AG10803 (cell line): ENCODE measurements at places on chromosomes 2 and 18.

- peak; percentile 8 for DNase-seq
These were observed 33.1 kb downstream of the FAM171B start for GRCh38 chr2:186726938-186727337.

- no peak for DNase-seq
These were observed 170.8 kb downstream of the DDX1 start for GRCh38 chr2:15762449-15762848.

DNA sequence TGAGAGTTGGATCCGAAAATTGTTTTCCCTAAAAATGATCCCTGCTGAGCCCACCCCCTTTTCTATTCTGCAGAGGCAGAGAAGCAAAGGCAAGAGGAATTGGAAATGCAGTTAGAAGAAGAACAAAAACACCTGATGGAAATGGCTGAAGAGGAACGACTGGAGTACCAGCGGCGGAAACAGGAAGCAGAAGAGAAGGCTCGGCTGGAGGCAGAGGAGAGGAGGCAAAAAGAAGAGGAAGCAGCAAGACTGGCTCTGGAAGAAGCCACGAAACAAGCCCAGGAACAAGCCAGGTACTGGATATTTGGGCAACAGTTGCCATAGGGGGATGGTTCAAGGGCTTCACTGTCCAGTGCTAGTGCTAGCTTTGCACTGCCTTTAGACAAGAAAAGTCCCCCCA is 41.7 kb downstream of the SUMO1 start:
- no peak for DNase-seq

DNA sequence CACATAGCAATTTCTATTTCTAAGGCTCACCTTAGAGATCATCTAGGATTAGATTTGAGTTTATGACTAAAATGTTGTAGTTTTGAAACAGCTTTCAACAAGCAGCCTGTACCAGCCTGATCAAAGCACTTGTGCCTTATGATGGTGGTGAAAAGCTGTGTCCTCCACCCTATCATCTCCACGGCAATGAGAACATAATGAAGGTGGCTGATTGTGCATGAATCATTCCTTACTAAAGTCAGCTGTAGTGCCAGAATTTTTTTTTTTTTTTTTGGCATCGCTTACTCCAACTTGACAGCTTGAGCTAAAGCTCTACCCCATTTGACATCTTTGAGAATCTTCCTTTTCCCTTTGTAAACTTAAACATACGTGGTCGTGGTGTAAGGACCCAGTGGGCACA is 86.0 kb downstream of the DCC start:
- DNase-seq = no peak

GRCh38 chr2:102520009-102520408 is 47.0 kb downstream of the SLC9A4 start:
- peak; percentile 4 for DNase-seq

DNA sequence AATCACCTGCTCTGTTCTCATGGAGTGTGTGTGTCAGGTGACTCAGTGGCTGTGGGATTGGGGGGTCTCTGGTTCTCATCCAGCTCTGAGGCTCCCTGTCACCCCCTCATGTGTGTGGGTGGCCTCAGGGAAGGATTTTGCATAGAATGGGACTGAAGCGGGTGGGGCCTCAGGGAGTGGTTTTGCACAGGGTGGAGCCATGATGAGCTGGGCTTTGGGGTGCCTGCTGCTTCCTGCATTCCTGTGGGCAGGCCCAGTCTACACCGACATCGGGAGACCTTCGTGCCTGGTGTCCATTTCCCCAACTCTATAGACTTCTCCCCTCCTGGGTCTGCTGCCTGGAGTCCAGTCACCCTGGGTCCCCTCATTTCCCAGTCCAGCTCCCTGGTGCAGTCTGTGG is 59.7 kb downstream of the VAPA start:
- DNase-seq = no peak

GRCh38 chr18:32911660-32912284 is 138.9 kb upstream of the KLHL14 start:
- DNase-seq = peak; percentile 37

DNA sequence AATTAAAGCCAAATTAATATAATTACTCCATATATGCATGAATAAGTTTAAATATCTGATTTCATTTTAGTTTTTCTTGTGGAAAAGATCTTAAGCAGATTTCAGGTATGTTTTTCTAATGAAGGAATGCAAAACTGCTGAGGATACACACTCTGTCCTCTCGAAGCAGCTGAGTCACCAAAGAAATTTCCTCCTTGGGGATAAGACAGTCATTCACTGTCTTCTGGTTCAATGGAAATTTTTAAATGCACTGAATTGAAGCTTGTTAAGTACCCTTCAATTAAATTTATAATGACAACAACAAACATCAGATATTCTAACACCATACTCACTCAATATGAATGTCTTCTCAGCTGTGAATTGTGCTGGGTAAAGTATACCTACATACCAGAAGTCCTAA is 101.5 kb upstream of the DNER start:
- DNase-seq = peak; percentile 30

GRCh38 chr2:77007686-77008085 is 514.5 kb downstream of the LRRTM4 start:
- no peak for DNase-seq

- DNase-seq = no peak
These were observed 109.9 kb upstream of the COPS8 start for GRCh38 chr2:236975766-236976165.

GRCh38 chr2:173149491-173149890 is 73.8 kb downstream of the MAP3K20 start:
- DNase-seq = no peak

- no peak for DNase-seq
These were observed 67.0 kb downstream of the SOCS6 start for GRCh38 chr18:70355620-70356385.

GRCh38 chr2:21519821-21520220 is 396.1 kb downstream of the TDRD15 start:
- no peak for DNase-seq

DNA sequence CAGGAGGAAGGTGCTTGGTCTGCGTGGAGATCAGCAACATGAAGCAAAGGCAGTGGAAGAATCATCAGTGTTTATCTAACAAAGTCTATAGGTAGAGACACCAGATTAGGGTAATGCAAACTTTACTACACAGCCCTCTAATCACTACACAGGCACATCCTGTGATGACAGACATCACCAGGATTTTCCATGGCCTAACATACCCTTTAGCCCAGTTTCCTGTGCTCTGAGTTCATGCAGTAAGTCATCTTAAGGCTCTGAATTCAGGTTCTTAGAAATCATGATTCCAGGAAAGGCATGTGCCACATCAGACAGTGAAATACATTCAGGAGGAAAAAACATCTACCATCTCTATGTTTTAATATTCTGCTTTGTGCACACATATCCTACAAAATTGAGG is 708.5 kb upstream of the SLC8A1 start:
- no peak for DNase-seq

DNA sequence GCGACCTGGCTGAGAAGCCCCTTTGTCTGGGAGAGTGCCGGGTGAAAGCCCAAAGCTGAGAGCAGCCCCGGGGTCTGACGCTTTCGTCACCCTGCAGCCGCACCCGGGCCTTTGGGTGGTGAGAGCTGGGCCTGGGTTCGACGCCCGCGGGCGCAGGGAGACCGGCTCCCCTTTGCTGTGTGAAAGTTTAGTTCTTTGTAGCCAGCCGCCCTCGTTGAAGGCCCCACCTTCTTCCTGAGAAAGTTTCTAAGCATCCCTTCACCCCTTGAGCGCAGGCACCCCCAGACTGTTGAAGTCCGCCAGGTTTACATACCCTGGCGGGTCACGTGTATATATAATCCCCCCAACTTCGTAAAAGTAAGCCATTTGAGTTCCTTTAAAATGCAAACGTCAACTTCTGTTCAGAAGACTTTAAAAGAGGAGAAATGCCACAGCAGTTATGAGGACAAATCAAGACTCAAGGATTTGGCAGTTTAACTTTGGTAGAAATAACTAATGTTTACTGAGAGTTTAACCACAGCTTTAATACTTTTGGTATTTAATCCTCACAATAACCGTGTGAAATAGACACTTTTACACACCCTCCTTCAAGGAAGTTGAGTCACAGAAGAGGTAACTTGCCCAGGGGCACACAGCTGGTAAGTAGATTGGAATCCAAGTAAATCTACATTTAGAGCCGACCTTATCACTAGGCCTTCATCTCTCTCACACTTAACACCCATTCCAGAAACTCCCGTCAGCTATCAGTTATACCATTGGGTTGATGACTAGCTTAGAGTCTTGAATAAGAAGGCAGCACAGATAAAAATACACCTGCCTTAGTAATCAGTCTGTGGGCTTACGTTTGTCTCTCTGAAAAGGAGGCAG is 1.1 kb upstream of the MBOAT2 start:
- DNase-seq = no peak

DNA sequence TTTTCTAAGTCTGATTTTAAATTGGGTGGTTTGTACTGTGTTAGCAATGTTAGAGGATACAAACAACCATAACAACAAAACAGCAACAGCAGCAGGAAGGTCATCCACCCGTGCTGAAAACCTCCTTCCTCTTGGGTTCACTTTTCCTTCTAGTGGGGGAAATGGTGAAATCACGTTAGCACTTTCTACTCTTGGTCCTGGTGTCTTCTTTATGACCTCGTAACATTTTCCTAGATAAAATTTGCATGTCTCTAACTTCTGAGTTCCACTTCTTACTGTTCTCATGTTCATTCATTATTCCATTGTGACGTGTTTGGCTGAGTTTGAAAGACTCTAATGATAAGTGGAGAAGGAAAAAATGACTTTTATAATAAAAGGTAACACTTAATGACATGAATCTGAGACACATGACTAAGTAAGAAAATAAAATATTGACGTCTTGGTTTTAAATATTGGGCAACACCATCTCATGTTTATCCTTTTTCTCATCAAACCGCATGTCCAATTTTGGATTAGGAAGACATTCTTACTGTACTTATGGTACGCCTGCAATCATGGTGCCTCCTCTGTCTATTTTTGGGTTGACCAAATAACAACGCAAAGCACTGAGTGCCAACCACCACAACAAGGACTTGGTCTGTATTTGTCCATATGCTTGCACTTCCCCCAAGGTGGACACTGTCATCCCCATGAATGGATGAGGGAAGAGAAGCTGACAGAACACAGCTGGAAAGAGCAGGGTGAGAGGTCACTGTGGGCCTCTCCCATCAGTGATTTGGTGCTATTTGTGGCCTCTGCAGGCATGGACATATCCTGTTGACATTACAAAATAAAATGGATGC is 25.7 kb upstream of the IL1R1 start:
- no peak for DNase-seq

GRCh38 chr2:151302879-151303278 is 13.4 kb upstream of the NMI start:
- DNase-seq = peak; percentile 89

GRCh38 chr2:236688563-236689392 is 119.2 kb downstream of the ACKR3 start:
- no peak for DNase-seq

DNA sequence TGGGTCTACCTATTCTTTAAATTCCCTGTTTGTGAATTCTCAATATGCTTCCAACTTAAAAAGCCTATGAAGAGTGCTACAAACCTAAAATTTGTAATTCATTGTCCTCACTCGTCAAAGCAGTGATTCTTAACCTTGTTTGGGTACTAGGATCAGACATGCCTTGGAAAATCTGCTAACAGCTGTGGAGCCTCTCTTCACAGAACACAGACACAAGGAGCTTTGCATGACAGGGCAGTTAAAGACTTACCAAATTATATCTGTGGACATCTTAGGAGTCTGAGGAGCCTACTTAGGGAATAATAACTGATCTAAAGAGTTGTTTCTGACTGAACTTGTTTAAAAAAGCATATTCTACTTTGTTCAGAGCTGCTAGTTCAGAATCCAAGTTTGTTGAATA is 38.1 kb downstream of the TMEM87B start:
- DNase-seq = peak; percentile 28

DNA sequence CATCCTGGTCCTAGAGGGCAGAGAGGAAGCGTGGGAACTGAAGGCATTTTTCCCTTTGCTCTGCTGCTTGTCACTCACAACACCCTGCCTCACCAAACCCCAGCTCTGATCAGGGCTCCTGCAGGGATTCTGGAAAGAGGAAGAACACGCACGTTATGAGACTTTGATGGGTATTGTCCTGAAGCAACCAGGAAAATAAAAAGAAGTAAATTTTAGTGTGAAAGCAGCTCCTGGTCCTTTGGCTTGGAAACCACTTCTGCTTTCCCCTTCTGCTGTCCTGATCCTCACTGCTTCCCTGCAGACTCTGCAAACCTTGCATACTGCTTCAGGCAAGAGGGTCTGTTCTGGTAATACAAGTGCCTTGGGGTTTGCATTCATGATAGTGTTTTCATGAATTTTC is 164.1 kb downstream of the SLC8A1 start:
- DNase-seq = no peak

DNA sequence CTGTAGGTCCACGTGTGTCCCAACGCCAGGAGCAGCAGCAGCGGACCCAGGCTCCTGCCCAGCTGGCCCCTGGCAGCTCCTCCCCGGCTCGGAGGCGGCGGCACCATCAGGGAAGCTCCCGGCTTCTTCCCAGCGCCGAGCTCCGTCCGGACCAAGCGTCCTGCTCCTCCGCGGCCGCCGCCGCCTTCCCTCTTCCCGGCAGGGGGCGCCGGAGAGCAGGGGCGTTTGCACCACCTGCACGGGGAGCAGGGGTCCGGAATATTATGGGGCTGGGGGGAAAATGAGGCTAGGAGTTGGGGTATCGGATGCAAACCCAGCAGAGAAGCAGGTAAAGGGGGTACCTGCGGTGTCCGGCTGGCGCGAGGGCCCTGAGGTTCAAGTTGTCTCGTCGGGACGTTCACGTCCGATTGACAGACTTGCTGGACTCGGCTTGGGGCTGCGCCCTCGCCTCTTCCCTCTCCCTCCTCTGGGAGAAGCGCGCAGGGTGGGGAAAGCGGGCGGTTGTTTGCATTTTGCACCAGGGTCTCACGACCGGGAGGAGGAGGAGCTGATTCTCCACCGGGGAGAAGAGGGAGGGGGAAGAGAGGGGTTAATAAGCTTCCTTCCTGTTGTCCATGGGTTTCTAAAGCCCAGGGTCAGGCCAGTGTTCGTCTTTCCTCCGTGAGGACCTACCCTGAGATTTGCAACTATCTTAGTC is at the start of gene CCBE1:
Gene CCBE1 (minus strand): TSS at position 188 of the 697 bp plus-strand sequence.
- DNase-seq = peak; percentile 70

GRCh38 chr2:107282135-107282534 is 396.2 kb upstream of the ST6GAL2 start:
- DNase-seq = no peak

GRCh38 chr18:11512096-11513025 is 97.0 kb upstream of the SLC35G4 start:
- DNase-seq = peak; percentile 21

DNA sequence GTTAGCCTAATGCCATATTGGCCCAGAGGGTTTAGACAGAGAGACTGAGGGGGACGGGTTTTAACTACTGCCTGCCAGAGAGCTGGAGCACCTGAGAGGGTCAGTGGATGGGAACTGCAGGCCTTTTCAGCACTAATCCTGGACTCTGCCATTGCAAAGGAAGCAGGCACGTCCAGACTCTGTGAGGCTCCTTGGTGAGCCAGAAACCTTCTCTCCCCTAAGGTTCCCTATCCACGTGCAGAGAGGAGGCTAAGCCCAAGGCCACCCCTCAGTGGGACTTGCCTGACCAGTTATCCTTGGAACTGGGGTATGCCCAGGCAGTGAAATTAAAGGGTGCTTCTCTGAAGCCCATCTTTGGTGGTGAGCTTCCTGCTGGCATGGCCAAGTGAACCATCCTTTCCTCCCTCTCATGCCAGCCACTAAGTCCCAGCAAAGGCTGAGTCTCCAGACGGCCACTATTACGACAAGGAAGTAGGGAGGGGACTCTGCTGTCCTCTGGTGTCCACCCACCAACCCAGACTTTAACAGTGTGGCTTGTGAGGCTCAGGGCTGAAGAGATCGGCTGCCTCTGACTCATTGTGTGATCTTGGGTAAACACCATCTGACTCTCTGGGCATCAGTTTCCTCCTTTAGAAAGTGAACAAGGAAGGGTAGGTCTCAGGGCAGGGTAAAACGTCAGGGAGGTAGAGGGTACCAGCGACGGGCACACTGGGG is 3.9 kb upstream of the MLPH start:
- DNase-seq = peak; percentile 42
